ENCODE measurements at places on chromosomes 1 and 21.

- DNase-seq: peak; percentile 48
Measured at GRCh38 chr1:62687903-62688686, at the start of gene DOCK7. TSS of gene DOCK7 (minus strand) at chr1:62688386. CDS start at chr1:62688264, 122 bp downstream.

GRCh38 chr1:166953491-166953890, 21.8 kb downstream of the ILDR2 start:
- no peak for DNase-seq

DNA sequence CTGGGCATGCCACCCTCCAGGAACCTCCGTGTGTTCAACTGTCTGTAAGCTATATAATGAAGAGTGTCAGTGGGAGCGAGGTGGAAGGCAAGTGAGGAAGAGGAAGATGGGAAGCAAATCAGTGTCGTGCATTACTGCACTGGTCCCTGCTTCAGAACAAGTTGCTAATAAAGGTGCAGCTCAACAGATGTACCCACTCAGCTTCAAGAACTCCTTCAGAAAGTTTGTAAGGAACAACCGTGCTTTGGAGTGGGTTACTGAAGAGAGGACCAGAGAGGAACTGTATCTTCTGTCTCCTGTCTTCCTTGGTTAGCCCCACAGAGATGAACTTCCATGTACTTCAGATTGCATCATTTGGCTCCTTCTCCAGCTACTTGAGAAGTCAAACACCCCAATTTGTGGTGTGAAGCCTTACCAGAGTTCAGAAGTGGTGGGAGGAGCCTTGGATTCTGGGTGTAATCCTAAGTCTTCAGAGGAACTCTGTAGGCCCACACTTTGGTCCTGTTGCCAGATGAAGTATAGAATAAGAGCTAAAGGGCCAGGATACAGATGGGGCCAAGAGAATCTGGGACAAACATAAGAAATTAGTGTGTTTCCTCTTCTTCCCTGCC, 290.5 kb upstream of the PROX1 start:
- DNase-seq: no peak

DNA sequence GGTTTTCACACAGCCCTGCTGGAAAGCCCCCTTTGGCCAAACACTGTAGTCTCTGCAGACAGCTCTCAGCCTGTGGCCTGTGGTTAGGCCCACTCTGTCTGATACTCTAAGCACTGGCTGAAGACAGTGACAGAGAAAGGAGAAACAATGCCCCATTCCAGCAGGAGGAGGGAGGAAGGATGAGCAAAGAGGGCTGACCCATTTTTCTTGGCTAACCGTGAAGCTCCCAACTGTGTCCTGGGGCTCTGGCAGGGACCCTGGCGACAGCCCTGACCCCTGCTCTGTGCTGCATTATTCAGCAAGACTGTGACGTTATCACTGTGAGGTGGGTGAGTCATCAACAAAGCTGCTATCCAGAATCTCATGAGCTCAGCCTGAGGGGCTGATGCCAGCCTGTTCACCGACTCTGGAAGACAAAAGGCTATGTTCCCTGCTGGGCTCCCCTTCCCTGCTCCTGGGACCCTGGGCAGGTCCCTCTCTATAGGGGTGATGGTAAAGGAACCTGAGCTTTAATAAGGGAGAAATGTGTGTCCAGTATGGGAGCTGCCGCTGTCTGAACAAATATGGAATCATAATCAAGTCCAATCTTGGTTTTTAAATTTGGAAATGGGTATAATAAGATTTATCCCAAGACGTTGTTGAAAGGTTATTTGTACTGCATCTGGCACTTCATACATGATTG, 107.0 kb downstream of the RHOU start:
- no peak for DNase-seq

DNA sequence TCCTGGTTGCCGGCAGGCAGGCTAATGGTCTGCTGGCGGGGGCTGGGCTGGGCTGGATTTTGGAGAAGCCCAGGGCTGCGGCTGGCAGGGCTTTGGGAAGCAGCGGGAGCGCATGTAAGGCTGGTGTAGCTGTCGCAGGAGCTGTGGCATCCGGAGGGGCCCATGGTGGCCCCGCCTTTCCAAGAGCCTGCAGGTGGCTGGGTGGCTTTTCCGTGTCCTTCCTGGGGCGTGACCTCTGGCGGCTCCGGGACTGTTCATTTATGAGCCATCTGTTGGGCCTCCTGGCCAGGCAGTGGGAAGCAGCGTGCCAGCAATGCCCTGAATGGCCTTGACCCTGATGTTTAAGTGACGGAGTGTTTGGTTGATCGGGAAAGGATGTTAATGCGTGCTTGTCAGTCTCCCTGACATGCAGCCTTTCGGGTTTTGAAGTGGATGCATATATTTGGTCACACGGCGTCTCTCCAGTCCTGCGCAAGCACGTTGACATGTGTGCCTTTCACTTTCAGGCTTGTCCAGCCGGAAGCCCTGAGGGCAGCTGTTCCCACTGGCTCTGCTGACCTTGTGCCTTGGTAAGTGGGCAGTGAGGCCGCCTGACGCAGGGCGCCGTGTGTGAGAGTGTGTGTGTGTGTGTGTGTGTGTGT, 38.5 kb downstream of the AGPAT3 start:
- DNase-seq: no peak

DNA sequence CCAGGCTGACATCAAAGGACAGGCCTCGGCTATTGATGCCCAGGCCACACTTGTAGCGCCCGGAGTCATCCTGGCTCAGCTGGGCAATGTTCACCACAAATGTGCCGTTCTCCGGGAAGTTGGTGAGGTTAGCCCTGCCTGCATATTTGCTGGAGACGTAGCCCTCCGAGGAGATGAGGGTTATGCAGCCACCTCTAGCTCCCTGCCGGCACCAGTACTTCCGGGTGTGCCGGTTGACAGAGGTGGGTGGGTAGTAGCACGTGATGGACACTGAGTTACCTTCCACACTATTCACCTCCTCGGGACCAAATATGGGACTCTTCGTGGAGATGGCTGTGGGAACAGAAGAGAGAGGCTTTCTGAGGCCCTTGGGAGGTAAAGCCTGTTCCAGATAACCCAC, 7.1 kb downstream of the PIGR start:
- no peak for DNase-seq

- DNase-seq: no peak
Measured at GRCh38 chr1:88943241-88943640, 49.2 kb downstream of the KYAT3 start.

DNA sequence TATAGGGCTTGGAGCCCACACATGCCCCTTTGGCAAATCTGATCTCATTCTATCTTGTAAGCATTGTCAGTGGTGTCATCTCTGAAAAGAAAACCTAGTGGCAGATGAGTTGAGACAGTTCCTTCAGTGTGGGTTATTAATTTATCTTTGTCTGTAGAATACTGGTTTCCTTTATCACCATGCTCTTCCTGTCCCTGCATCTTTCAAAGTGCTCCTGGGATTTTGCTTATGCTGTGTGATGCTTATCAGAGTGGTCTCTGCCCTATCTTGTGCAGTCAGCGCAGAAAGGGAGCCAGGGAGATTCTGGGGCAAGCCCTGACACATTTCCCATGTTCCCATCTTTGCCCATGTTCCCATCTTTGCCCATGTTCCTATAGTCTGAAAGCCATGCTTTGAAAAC, 402.9 kb downstream of the RWDD3 start:
- DNase-seq: no peak

GRCh38 chr1:246709196-246709595, 15.0 kb upstream of the SCCPDH start:
- no peak for DNase-seq
